Activated T-cell treated with anti-CD3 and anti-CD28 coated beads, Interleukin-2, amount 50 U/mL, for 72 hours (primary cell): ENCODE measurements at places on chromosomes 5 and 9.

DNA sequence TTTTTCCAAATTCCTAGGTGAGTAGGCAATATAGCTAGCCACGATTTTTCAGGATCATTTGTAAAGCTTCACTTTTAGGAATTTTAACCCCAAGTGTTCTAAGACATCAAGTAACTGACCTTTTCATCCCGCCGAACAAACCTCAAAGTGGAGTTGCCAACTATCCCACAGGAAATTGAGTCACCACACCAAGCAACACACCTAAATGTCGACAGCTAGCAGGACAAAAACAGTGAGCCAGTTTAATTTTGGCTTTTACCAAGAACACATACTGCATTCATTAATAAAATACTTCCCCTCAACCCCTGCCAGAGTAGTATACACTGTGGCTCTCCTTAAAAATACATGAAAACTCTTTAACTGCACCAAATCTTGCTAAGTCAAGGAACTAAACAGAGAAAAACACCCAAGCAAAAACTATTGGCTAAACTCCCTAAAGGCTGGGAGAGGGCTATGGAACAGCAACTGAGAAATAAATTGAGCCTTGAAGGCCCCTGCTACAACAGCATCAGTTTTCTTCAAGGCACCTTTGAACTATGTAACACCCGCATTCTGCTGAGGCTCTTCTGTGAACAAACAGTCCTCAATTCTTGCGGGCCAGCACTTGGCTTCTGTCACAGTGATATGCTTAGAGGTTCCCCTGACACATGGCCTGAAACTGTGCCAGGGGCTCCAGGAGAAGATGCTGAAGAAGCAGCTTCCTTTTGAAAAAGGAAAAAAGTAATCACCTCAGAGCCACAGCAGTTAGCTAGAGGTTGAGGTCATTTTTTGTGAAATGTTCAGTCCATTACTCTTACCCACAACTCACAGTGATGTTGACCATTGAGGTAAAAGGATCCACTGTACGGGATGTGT lies 459.6 kb downstream of the RAB3C start:
- peak overlapping the region; percentile 98 for H3K4me3 ChIP-seq
- H3K27me3 ChIP-seq, result no peaks in the 10 kb centered on the region

GRCh38 chr9:133202688-133203453 lies 6.2 kb downstream of the OBP2B start:
- H3K27me3 ChIP-seq, result peaks cover 13% of the 10 kb centered on the region
- no peak for DNase-seq

- no peaks in the 10 kb centered on the region for H3K4me1 ChIP-seq
- H3K27me3 ChIP-seq, result peaks cover 5% of the 10 kb centered on the region
- peaks cover 6% of the 10 kb centered on the region for H3K36me3 ChIP-seq
These were observed 159.1 kb upstream of the IRX2 start for GRCh38 chr5:2910401-2911175.

- DNase-seq, result no peak
- H3K27me3 ChIP-seq, result no peaks in the 10 kb centered on the region
- H3K4me3 ChIP-seq, result no peak overlapping the region
These were observed 106.1 kb upstream of the FGF10 start for GRCh38 chr5:44495280-44495679.

- no peaks in the 10 kb centered on the region for H3K36me3 ChIP-seq
- no peaks in the 10 kb centered on the region for H3K27me3 ChIP-seq
- DNase-seq, result no peak
- no peak overlapping the region for H3K27ac ChIP-seq
These were observed 104.4 kb downstream of the PJA2 start for GRCh38 chr5:109305352-109305751.

GRCh38 chr5:40226906-40227305 lies 452.8 kb upstream of the PTGER4 start:
- no peaks in the 10 kb centered on the region for H3K27me3 ChIP-seq
- H3K4me1 ChIP-seq, result peaks cover 47% of the 10 kb centered on the region
- H3K27ac ChIP-seq, result no peak overlapping the region
- no peak for DNase-seq

- H3K36me3 ChIP-seq, result peaks cover 7% of the 10 kb centered on the region
- H3K4me1 ChIP-seq, result peaks cover 12% of the 10 kb centered on the region
- H3K4me3 ChIP-seq, result no peak overlapping the region
- peak overlapping the region; percentile 34 for H3K27ac ChIP-seq
- peak; percentile 17 for DNase-seq
These were observed 98.9 kb downstream of the CSNK1G3 start for GRCh38 chr5:123610665-123611405.

GRCh38 chr5:137051161-137051560 lies 448.0 kb downstream of the SPOCK1 start:
- H3K36me3 ChIP-seq, result no peaks in the 10 kb centered on the region
- H3K4me1 ChIP-seq, result no peaks in the 10 kb centered on the region
- H3K4me3 ChIP-seq, result no peak overlapping the region
- DNase-seq, result no peak
- no peaks in the 10 kb centered on the region for H3K27me3 ChIP-seq

- DNase-seq, result peak; percentile 8
- H3K36me3 ChIP-seq, result peaks cover 4% of the 10 kb centered on the region
- no peak overlapping the region for H3K27ac ChIP-seq
- H3K4me3 ChIP-seq, result peak overlapping the region; percentile 91
- peaks cover 75% of the 10 kb centered on the region for H3K27me3 ChIP-seq
- peaks cover 11% of the 10 kb centered on the region for H3K4me1 ChIP-seq
These were observed 9.9 kb upstream of the TRIM36 start for GRCh38 chr5:115179394-115180164.

DNA sequence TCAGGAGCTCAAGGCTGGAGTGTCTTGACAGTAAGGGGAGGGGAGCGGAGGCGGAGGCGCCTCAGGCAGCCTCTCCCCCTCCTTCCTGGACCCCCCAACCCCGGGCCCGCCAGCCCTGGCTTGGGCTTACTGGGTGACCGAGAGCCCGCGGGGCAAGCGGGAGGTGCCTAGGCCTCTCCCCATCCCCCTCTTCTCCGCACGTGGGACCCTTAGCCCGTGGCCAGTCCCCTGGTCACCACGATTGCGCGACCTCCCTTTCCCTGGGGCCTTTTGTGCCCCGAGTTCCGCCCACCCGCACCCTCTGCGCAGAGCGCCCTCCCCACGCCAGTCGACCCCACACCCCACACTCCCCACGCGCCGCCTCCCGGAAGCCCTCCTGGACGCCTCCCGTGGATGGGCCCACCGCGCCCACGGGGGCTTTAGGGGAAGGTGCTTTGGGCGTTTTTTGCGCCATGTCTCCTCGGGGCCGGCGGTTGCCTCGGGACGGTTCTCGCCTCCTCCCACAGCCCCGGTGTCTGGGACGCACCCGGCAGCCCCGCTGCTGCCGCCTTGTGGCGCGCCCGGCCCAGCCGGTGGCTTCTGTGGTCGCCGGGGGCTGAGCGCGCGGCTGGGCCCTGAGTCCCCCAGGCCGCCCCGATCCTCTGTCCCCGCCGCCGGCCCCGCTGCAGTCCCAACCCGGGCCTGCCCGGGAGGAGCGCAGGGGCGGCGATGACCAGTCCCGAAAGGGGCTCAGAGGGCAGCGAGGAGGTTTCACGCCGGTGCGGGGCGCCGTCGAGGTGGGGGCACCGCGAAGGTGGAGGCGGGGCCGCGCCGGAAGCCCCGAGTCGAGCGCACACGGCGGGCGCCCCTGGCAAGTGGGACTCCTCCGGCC lies 3.2 kb downstream of the TOR4A start:
- H3K27ac ChIP-seq, result no peak overlapping the region
- DNase-seq, result no peak
- H3K27me3 ChIP-seq, result peaks cover 10% of the 10 kb centered on the region
- H3K36me3 ChIP-seq, result no peaks in the 10 kb centered on the region
- H3K4me3 ChIP-seq, result no peak overlapping the region

- no peak overlapping the region for H3K27ac ChIP-seq
- H3K36me3 ChIP-seq, result no peaks in the 10 kb centered on the region
- H3K4me1 ChIP-seq, result peaks cover 22% of the 10 kb centered on the region
- DNase-seq, result no peak
- H3K27me3 ChIP-seq, result peaks cover 5% of the 10 kb centered on the region
These were observed 49.0 kb downstream of the ZNF462 start for GRCh38 chr9:106911951-106912350.

DNA sequence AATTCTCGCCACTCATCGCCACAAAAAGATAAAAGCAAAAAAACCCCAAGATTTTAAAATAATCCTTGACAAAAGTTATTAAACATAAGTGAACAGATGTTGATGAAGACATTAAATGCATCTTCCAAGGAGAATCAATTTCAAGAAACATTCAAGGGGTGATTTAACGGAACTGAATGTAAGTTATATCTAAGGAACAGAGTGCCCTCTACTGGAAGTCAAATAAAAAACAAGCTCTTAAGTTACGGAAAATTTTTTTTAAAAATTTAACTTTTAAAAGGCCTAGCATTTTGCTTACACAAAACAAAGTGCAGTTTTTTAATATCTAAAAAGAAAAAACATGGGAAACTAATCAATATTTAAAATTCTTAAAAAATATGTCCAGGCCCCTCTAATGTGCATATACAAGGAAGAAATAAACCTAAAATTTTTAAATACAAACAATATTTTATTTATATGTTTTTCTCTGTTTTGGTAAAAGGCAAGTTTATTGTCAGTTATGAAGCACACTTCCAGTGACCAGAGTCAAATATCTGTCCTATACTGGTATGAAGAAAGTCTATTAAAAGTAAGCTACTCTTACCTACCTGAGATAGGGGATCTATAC lies 28.0 kb downstream of the TEX10 start:
- H3K27ac ChIP-seq, result no peak overlapping the region
- peaks cover 9% of the 10 kb centered on the region for H3K4me1 ChIP-seq
- H3K4me3 ChIP-seq, result no peak overlapping the region
- peaks cover 8% of the 10 kb centered on the region for H3K36me3 ChIP-seq

DNA sequence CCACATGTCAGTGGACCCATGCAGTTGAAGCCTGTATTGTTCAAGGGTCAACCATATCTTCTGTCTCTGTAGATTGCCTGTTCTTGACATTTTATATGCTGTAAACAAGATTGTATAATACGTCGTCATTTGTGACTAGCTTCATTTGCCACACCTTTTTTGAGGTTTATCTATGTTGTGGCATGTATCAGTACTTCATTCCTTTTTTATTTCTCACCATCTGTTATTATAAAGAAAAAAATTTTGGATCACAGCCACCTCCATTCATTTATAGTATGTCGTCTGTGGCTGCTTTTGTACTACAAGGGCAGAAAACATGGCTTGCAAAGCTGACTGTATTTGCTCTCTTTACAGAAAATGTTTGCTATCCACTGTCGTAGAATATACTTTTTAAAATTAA lies 72.4 kb downstream of the TEK start:
- peaks cover 2% of the 10 kb centered on the region for H3K36me3 ChIP-seq
- H3K4me1 ChIP-seq, result no peaks in the 10 kb centered on the region
- DNase-seq, result no peak
- H3K4me3 ChIP-seq, result no peak overlapping the region
- peaks cover 12% of the 10 kb centered on the region for H3K27me3 ChIP-seq

GRCh38 chr9:128101231-128101661 lies 26.3 kb downstream of the PTGES2 start:
- no peak overlapping the region for H3K4me3 ChIP-seq
- no peaks in the 10 kb centered on the region for H3K27me3 ChIP-seq
- DNase-seq, result no peak

- H3K36me3 ChIP-seq, result peaks cover 2% of the 10 kb centered on the region
- no peak for DNase-seq
- H3K4me3 ChIP-seq, result no peak overlapping the region
- H3K27ac ChIP-seq, result no peak overlapping the region
- no peaks in the 10 kb centered on the region for H3K27me3 ChIP-seq
These were observed 12.8 kb upstream of the DDX41 start for GRCh38 chr5:177529247-177530203.

- no peak overlapping the region for H3K27ac ChIP-seq
- DNase-seq, result no peak
- H3K4me1 ChIP-seq, result peaks cover 5% of the 10 kb centered on the region
- H3K36me3 ChIP-seq, result peaks cover 7% of the 10 kb centered on the region
- no peak overlapping the region for H3K4me3 ChIP-seq
- peaks cover 23% of the 10 kb centered on the region for H3K27me3 ChIP-seq
These were observed 70.3 kb downstream of the ENC1 start for GRCh38 chr5:74570250-74570649.

- H3K27ac ChIP-seq, result no peak overlapping the region
- no peak for DNase-seq
- H3K36me3 ChIP-seq, result peaks cover 4% of the 10 kb centered on the region
- H3K4me3 ChIP-seq, result no peak overlapping the region
- H3K27me3 ChIP-seq, result peaks cover 7% of the 10 kb centered on the region
These were observed 503.2 kb downstream of the GADD45G start for GRCh38 chr9:90107726-90108655.

DNA sequence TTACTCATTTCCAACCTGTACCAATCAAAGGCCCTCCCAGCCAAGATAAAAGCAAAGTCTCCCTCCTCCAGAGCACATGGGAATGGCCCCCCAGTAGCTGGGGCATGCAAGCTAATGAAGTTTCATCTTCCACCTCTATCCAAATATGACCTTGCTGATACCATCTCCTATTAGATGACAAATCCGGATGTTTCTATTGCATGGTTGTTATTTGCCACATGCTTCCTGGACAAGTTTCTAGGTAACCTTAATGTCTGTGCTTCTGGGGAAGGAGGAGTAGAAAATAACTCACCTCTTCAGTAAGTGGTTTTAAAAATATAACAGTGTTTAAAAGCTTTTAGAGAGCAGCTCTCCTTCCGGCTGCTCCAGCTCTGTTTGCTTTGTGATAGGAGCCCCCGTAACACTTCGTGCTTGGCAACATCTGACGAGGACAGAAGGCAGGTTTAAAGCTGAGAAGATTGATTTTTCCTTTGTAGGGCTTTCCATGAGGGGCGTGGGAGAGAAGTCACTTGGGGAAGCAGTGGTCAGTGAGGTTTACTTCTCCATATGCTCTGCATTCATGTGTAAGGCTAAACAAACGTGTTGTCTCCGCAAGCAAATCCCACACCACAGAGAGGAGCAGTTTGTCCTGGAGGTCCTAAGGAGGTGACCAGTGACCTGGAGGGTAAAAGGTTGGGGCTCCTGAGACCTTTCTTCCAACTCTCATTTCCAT lies 40.3 kb upstream of the GLRX start:
- H3K27ac ChIP-seq, result peak overlapping the region; percentile 79
- H3K27me3 ChIP-seq, result no peaks in the 10 kb centered on the region
- H3K4me1 ChIP-seq, result peaks cover 98% of the 10 kb centered on the region
- DNase-seq, result no peak
- H3K4me3 ChIP-seq, result peak overlapping the region; percentile 67

GRCh38 chr5:174064171-174064570 lies 18.7 kb downstream of the NSG2 start:
- peaks cover 14% of the 10 kb centered on the region for H3K27me3 ChIP-seq
- no peaks in the 10 kb centered on the region for H3K36me3 ChIP-seq
- H3K4me1 ChIP-seq, result no peaks in the 10 kb centered on the region
- no peak overlapping the region for H3K27ac ChIP-seq

GRCh38 chr9:84953252-84953773 lies 283.8 kb downstream of the NTRK2 start:
- H3K4me1 ChIP-seq, result no peaks in the 10 kb centered on the region
- no peak overlapping the region for H3K27ac ChIP-seq
- H3K36me3 ChIP-seq, result no peaks in the 10 kb centered on the region
- no peak for DNase-seq
- no peaks in the 10 kb centered on the region for H3K27me3 ChIP-seq
- no peak overlapping the region for H3K4me3 ChIP-seq

DNA sequence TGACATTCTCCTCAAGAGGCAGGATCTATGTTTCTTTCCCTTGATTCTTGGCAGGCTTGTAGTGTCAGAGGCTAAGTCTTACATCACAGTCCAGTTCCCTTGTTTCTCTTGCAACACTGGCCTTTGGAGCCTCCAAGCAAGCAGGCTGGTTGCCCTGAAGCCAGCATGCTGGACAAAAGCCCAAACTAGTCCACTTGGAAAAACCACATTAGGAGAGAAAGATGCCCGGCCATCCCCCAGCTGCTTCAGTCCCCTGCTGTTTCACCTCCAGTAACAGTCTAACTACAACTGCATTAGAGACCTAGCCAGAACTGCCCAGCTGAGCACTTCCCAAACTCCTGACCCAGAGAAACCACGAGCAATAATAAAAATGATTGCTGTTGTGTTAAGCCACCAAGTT lies 87.6 kb downstream of the ADAMTS6 start:
- no peaks in the 10 kb centered on the region for H3K27me3 ChIP-seq
- DNase-seq, result no peak
- no peaks in the 10 kb centered on the region for H3K4me1 ChIP-seq
- no peak overlapping the region for H3K27ac ChIP-seq
- H3K36me3 ChIP-seq, result no peaks in the 10 kb centered on the region
- H3K4me3 ChIP-seq, result no peak overlapping the region
